ENCODE measurements at places on chromosomes 5 and 9. TPM values are rescaled to one million over a fixed set of nuclear protein-coding genes. Genes with fewer than 3 reads are reported as not detected.

DNA sequence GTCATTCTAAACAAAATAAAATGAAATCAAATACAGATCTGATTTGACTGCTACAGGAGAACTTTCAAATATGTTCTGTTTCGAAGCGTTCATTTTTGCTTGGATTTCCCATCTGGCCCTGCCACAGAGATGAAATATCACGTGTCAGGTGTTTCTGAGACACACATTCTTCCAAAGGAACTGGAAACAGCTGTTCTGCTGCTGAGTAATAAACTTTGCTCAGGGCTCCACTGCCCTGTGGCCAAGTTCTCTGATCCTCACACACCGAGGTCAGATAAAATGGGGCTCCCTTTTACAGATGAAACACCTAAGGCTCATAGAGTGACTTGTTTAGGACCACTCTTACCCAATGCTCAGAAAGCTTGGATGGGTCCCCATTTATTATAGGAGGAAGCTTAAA lies 42.5 kb downstream of the FRMPD1 start:
- no peak for DNase-seq

DNA sequence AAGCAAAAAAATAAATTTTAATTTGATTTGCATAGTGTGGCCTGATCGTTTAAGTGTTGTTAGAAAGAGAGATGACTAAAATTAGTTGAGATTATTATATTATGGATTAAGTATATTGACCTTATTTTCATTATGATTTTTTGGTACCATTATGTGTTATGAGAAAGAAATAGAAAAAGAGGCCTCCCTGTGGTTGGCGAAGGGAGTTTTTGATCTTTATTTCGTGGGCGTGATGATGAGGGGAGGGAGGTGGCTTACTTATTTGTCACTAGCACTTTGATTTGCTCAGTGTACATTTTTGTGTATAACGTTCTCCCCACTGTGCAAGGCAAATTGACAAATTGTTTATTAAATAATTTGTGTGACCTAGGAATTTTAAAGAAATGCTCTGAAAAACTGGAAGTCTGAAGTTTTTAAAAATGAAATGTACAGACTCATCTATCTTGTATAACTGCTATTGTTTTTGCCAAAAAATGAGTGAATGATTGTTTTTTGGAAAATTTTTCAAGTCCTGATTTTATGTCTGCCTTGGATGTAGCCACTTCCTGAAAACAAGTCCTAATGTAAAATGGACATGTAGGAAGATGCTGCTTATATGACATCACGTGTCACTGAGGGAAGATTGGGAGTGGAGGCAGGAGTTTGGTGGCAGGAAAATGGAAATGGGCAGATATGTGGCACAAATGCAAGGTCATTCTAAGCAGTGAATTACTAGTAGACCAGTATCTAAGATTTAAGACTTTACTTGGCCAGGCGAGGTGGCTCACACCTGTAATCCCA lies 3.0 kb downstream of the DAPK1 start:
- DNase-seq = no peak

DNA sequence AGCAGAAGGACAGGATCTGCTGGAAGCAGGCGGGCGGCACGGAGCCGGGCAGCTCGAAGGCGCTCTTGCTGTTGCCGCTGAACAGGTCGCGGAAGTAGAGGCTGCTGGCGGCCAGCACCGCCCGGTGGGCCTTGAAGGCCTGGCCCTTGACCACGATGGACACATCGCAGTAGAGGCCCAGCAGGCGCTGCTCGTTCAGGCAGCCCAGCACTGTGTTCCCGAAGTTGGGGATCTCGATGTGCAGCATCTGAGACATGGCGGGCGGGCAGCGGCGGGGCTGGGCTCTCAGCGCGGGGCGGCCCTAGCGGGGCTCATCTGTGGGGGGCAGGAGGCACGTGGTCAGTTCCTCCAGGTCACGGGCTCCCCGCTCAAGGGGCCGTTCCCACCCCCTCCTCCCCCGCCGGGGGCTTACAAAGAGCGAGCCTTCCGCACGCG lies 44.8 kb downstream of the NACC2 start:
- no peak for DNase-seq

The RFK gene
- total RNA-seq = 28.5 TPM

The SPATA31A3 gene
- total RNA-seq = not detected
